ENCODE measurements at places on chromosomes 3 and 15.

- peak; percentile 17 for DNase-seq
Measured at GRCh38 chr3:12966847-12967605, 106.2 kb downstream of the IQSEC1 start.

DNA sequence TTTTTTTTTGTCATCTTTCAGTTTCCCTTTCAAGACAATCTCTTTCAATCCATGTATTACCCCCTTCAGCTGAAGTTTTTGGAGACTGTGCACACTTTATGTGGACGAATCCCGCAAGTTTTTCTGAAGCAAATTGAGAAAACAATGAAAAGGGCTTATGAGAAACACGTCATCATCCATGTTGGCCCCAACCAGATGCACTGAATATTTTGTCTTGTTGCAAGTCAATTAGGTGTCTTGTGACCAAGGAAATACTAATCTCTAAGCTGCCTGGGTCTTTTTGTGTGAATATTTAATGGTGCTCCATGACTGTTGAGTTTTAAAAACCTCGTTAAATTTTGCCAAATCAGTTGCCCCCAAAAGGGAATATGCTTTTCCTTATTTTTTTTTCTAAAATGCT is 21.7 kb upstream of the PPP4R2 start:
- no peak for DNase-seq

DNA sequence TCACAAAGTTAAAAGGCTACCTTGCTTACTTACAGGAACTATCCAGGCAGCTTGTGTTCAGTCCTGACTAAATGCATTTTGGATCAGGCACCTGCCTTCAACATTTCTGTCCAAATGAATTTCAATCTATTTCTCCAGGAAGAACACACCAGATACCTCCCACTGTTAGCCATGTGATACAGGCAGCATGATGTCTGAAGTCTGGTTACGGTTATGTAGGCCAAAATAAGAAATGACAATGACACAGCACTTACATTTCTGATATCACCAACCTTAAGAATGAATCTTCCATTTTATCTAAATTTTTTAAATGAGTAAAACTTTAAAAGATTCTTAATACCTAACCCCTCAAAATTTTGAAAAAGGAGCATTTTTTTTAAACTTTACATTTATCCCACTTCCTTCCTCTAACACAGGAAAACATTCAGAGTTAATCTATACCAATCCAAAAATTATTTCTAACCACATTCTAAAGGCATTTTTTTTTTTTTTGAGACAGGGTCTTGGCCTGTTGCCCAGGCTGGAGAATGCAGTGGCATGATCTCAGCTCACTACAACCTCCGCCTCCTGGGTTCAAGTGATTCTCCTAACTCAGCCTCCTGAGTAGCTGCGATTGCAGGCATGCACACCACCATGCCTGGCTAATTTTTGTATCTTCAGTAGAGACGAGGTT is at the start of gene MAP4:
MAP4 (minus strand) TSS at position 116 of the 673 bp plus-strand sequence. CDS start 17,556 bp downstream, outside the sequence.
- no peak for DNase-seq

DNA sequence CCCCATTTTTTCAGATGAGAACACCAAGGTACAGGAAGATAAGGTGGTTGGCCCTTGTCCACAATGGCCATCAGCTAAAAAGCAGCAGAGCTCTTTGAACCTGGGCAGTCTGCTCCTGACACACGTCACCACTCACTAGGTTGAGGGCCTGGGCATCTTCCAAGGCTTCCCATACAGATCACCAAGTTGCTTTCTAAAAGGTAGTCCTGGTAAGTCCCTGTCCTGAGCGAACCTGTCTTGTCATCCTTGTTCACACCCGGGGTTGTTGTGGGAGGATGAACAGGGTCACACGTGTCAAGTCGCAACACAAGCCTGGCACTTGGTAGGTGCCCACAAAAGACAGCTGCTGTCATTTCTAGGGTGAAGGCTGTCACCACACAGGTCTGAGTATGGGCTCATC is 260.4 kb downstream of the EPHB1 start:
- DNase-seq = no peak

DNA sequence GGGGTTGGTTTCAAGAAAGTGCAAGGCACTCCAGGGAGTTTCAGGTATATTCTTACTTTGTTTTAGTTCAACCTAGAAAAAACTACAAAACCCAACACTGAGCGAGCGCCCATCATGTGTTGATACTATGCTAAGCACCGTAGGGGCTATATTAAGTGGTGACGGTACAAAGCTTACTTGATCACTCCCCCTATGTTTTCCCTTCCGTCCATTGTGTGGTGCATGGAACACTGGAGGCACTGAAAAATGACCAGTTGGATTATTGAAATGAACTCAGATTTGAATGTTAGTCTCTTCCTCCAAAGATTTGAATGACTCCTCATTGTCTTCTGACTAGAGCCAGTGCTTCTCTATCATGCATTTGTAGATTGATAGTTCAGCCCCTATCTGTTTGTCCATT is 6.6 kb downstream of the MYZAP start:
- no peak for DNase-seq

GRCh38 chr3:196518966-196519717 is 4.0 kb upstream of the SMCO1 start:
- peak; percentile 67 for DNase-seq

Measured in CD4-positive, alpha-beta T cell treated with Interferon alpha-2 for 1 hour (primary cell).